ENCODE measurements at places on chromosomes 11 and 22.

DNA sequence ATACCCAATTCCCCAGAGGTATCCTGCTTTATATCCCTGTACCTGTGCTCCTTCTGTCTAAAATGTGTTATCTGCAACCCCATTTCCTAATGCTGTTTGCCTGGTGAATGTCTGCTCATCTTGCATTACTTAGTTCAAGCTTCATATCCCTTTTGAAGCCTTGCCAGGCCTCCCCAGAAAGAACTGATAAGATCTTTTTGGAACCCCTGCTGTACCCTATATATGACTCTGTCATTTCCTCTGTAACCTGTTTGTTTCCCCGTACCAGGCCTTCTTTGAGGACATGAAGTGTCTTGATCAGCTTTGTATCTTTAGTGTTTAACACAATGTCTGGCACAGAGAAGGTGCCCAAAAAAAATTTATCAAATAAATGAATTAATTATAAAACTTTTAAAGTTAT is 77.6 kb downstream of the LIF start:
- DNase-seq, result no peak

- no peak for DNase-seq
Observed at GRCh38 chr22:23230348-23231068, 50.2 kb downstream of the BCR start.

DNA sequence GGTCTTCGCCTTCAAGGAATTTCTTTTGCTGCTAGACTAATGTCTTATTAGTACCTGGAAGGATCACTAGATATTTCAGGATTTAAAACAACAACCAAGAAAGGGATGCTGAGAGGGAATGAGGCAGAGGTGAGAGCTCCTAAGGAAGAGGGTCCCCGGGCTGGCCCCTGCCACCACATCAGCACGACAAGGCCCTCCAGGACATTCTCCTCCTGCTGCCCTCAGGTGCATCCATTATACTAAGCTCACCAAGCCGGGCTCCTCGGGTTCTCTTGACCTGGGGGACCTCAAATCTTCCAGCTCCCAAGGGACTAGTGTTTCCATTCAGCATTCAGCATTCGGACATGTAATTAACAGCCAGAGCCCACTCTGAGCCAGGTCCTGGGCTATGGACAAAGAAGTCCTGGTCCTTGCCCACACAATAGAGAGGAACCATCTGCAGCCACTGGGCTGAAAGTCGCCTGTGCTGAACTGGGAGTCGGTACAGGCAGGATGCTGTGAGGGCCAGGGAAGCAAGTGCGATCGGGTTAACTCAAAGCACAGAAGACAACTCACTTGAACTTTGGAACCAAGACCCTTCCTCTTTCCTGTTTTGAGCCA is 29.4 kb upstream of the OAF start:
- DNase-seq, result no peak

DNA sequence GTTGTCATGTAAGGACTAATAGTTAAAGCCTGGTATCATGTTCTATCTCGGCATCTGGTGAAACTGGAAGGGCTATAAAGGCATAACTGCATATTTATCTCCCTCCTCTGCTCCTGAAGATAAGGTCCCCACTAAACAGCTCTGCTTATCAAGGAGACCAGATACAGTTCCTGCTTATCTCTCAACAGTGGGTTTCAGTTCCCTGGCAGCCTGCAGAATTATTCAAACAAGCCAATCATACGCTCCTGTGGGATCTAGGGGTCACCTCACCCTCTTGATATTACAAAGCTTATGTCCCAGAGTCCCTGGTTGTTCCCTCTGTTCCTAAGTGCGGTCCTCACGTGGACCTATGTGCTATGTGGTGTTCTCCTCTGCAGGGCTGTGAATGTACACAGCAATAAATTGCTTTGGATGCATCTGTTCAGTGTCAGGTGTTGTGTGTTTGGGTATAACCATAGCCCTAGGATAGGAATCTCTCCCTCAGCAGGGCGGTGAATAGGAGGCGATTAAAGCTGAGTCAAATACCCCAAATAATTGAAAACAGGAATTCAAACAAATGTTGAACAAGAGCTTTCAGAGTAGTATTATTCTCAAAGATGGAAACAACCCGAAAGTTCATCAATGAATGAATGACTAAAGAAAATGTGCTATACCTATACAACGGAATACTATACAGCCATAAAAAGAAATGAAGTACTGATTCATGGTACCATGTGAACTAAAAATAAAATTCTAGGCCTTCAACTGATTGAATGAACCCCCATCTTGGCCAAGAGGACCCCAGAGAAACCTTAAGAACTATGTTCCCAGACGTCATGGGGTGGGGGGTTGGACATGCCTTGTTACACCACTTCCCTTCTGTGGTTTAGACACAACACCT is 3.1 kb upstream of the OOSP4A start:
- DNase-seq, result no peak

- no peak for DNase-seq
Observed at GRCh38 chr11:58866788-58867187, 22.3 kb upstream of the GLYATL2 start.

- DNase-seq, result no peak
Observed at GRCh38 chr11:30488304-30488998, 97.7 kb downstream of the MPPED2 start.

DNA sequence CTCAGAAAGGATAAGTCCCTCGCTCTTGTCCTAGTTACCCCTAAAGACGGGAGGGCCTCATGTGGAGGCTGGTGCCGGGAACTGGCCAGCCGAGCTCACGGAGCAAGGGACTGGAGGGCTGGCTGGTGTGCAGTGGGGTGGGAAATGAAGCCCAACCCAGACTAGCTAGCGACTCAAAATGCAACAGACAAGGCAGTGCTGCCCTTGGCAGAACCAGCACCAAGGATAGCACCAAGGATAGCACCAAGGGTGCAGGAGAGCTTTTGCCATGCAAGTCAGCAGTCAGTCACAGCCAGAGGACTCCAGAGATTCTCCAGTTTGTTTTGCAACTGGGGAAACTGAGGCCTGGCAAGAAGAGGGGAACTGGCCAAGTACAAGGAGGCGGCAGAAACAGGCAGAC is 6.5 kb upstream of the BATF2 start:
- no peak for DNase-seq

DNA sequence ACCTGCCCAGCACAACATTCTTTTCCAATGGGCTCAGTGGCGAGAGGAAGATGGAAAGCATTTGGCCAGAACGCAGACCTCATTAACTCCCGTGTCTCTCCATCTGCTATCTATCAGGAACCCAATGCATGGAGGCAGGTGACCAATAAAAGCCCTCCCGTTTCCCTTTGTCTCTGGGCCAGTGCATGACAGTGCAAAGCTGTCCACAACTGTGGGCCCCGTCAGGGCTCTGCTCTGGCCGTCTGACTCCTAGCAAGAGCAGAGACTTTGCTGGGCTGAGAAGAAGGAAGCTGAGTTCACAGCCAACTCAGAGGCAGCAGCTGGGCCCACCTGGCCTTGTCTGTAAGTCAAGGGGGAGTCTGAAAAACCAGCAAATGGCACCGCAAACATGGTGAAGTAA is 177.8 kb downstream of the TENM4 start:
- DNase-seq, result no peak

DNA sequence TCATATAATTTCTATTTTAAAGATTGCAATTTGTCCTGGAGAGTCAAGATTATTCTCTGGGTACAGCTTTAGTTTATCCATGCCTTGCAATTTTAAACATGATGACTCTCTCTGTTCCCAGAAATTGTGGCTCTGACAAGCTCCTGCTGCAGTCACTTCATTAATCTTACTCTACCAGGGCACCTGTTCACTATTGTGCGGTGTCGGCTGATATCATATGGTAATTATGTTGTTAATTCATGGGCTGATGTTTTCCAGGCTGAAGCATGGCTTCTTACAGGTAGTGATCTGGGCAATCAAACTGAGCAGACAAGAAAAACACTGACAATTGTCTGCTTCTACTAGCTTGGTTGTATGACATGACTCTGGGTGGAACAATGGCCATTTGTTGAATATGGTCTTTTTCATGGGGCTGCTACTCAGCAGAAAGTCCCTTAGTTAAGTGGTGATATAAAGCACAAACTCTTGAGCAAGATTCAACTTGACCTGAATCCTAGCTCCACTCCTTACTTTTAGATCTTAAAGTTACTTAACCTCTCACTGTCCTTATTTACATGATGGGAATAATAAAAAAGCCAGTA is 230.7 kb downstream of the FAT3 start:
- no peak for DNase-seq

DNA sequence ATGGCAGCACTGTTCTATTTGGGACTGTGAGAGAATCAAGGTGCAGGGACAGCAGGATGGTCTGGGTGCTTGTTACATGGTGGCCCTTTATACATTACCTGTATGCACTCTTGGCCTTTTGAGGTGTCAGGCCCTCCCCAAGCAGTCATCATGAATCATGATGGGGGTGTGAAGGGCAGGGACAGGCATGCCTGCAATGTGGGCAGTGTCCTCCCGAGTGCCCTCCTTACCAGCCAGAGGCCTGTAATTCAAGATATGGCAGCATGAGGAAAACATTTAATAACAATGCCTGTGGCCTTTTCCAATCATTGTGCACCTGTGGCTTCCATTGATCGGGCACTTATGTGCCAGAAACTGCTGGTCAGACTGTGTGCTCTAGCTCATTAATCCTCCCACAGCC is 25.5 kb upstream of the CYP2D6 start:
- DNase-seq, result no peak

GRCh38 chr11:69391192-69392103 is 90.0 kb upstream of the LINC01488 start:
- DNase-seq, result no peak

- no peak for DNase-seq
Observed at GRCh38 chr11:117621226-117621625, 175.8 kb downstream of the DSCAML1 start.

- DNase-seq, result no peak
Observed at GRCh38 chr22:36982136-36982535, 37.1 kb downstream of the TST start.

DNA sequence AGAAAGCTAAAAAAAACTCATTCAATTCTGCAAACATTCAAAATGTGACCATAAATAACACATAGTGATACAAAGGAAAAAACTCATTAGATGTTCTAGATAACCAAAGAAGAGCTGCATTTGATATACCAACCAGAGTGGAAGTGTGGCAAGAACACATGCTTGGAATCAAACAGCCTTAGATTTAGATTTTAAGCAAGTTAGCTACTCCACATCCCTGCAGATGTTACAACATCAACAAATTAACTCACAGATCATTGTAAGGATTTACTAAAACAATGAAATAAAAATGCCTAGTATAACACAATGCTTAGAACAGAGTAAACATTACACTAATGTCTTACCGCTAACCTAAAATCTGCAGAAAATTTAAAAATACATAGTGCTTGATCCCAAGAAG is 114.0 kb upstream of the AKIP1 start:
- no peak for DNase-seq

DNA sequence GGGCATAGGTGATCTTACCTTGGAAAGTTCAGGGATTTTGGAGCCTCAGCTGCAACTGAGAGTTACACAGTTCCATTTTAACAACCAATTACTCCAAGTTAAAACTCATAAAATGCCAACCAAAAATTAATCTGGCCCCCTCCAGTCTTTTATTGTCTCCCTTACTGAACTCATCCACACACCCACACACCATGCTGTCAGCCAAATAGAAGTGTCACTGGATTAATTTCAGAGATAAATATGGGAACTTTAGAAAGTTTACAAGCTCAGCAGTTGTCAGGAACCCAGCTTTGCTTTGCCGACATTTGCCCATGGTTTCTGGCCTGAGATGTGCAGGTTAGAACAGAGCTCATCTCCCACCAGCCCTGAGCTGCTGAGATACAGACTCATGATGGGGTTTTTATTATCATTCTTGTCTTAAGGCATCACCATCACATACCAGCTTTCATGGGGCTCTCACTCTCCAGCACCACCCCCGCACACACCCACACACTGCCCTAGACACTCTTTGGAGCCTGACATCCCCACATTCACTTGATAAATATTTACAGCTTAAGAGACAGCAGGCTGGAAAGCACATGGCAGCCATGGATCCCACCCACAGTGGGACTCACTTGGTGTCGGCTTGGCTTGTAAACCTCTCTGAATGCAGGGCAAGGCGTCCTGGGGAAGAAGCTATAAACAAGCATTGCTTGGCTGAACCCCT is 23.7 kb upstream of the CTR9 start:
- DNase-seq, result no peak

DNA sequence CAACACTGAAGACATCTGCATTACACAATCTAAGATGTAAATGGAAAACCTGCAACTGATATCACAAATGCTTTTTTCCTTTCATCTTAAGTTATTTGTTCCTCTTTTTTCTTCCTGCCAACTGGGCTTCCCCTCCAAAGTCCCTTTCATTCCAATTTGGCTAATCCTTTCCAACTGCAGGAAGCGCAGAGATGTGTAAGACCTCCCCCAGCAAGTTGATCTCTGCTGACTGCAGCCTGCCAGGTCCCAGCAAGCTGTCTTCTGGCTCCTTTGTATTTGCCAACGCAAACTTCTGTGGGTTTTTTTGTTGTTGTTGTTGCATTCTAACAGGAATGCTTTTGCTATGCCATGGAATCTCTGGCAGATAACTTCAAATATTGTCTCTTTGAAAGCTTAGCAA is 38.5 kb upstream of the LRRC4C start:
- DNase-seq, result no peak

DNA sequence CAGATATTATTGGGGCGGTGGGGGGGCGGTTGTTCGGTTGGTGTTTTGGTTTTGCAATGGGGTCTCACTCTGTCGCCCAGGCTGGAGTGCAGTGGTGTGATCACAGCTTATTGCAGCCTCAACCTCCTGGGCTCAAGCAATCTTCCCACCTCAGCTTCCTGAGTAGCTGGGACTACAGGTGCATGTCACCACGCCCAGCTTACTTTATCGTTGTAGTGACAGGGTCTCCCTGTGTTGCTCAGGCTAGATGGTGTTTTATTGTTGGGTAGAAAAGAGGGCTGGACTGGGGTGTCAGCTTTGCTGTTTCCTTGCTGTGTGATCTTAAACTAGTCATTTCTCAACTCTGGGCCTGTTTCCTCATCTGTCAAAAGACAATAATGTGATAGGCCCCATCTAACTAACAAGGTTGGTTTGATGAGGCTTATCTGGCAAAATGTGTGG is 17.5 kb upstream of the MYH9 start:
- DNase-seq, result no peak

GRCh38 chr11:90747057-90747456 is 524.2 kb upstream of the CHORDC1 start:
- DNase-seq, result no peak

- DNase-seq, result no peak
Observed at GRCh38 chr11:12185914-12186313, 75.5 kb downstream of the MICAL2 start.

- no peak for DNase-seq
Observed at GRCh38 chr11:34953955-34954354, 37.5 kb downstream of the PDHX start.

GRCh38 chr11:73259406-73260126 is 12.6 kb upstream of the P2RY6 start:
- DNase-seq, result no peak

- DNase-seq, result no peak
Observed at GRCh38 chr11:61021661-61022212, 50.3 kb downstream of the CD6 start.

DNA sequence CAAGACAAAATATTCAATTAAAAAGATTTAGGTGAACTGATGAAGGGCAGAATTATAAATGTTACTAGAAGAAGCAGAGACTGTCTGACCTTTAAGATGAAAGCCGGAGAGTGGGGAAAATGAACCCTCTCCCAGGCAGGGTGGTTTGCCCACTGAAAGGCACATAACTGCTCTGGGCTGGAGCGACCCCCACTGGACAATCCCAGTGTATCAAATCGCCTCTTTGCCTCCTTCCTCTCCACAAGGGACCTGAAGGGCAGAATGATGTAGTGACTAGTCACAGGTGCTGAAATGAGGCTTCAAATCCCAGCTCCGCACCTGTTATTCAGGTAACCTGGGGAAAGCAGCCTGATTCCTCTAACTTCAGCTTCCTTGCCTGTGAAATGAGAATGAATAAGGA is 69.0 kb downstream of the EFCAB6 start:
- no peak for DNase-seq
